ENCODE measurements at places on chromosomes 1 and 21.

DNA sequence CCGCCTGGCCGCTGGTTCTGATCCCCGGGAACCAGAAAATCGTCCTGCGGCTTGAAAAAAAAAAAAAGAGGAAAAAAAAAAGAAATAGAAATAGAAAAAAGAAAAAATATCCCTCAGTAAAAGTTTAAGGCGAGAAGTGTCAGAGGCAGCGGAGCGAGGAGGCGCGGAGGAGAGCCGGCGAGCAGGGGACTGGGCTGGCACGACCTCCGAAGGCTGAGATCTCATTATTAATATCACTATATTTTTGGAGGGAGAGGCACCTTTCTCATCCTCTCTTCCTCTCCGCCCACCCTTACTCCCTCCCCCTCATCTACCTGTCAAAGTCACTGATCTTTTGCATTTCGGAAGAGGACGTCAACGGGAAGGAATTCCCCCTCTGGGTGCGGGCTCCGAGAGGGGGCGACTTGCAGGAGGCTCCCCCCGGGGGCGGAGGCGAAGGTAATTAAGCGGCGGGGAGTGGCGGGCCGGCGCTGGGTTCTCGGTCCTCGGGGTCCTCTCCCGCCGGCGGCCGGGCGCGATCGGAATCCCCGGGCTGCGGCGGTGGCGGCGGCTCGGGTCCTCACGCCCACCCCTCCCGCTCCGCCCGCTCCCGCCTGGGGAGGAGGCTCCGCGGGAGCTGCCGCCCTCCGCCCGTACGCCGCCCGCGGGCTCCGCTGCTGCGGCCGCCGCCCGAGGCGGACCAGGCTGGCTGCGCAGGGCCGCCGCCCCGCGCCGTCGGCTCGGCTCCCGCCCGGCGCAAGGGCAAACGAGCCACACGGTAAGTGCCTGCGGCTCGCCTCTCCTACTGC, at the start of gene NTNG1:
Gene NTNG1 (plus strand): TSS at position 337 of the 788 bp plus-strand sequence.
- peak; percentile 35 for DNase-seq

GRCh38 chr1:114075105-114075504, 78.6 kb downstream of the SYT6 start:
- DNase-seq: no peak

GRCh38 chr1:30698401-30698981, 24.9 kb downstream of the MATN1 start:
- no peak for DNase-seq

DNA sequence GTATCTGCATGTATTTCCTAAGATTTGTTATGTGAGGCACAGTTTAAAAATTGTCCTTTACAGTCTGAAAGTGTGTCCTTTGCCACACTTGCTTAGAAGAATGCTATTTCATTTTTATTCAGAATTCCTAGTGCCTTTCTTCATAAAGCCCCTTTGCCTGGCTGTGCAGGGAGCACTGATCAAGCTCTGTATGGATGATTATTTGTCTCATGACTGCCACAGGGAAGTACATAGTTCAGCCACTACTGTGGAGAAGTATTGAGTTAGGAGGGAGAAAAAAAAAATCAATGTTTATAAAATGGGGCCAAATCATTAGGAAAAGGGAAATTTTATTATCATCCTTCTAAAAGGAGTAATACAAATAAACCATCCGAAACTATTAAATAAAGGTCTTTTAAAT, 51.4 kb downstream of the LHX4 start:
- no peak for DNase-seq

GRCh38 chr1:4253935-4254334, 353.9 kb upstream of the C1orf174 start:
- peak; percentile 74 for DNase-seq

DNA sequence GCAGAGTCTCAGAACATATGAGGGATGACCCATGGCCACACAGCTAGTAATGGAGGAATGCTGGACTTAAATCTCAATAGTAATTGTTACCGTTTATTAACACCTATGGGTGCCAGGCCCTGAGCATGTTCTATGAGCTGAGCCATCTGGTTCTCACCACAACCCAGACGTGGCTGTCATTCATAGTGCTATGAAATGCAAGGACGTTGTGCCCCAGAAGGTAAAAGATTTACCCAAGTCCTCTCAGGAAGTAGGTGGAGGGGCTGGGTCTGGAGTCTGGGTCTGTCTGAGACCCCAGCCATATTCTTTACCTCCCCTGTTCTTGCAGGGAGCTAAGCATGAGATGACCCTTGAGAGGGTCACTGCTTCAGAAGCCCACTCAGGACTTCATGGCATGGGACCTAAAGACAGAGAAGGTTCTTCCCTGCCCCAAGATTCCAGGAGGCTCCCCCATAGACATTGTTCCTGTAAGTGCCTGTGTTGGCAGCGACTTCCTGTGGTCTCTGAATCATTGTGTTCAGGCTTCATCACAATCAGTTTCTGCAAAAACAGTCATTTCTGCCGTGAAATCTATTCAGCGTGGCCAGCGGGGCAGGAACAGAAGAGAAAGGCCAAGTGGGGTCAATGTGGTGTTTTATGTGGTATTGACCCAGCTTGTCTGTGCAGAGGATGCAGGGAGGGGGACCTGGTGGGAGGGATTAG, 475.4 kb downstream of the PTPRU start:
- no peak for DNase-seq

DNA sequence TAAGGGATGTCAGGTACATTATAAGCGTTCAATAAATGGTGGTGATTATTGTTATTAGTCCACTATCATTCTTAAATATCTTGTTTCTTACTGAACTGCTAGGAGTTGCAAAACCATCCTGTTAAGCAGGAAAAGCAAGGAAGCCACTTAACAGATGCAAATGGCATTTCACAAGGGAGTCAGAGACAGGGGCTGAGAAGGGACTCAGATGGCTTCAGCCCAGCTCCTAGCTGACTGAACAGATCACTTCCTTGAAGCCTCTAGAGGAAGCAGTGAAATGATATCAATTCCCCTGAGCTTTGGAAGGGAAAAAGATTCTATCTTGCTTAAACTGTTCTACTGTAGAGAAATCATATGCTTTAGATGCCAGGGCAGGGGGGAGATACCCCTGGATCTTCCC, 151.5 kb downstream of the ST6GALNAC5 start:
- DNase-seq: no peak

- DNase-seq: no peak
Observed at GRCh38 chr1:59298026-59298583, 1.2 kb downstream of the FGGY start.

DNA sequence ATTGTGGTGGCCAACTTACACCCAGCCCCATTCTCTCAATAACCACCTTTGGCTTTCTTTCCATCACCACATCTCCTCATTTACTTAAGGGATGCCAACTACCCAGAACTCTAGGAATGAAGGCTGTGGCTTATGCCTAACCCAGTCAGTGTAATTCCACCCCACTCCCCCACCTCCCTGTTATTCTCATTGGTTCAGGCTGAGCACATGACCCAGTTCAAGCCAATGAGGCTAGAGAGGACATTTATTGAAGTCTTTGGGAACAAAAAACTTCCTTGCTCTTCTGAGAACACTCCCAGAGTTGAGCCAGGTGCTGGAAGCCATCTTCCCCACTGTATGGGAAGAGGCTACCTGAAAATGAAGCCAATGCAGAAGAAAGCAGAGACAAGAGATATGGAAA, 22.8 kb upstream of the CD2 start:
- DNase-seq: no peak

- DNase-seq: no peak
Observed at GRCh38 chr1:156463874-156464273, 36.7 kb downstream of the MEF2D start.
